Glutamatergic neuron (in vitro differentiated cells): ENCODE measurements at places on chromosomes 11 and 22. TPM values are rescaled to one million over a fixed set of nuclear protein-coding genes. Genes with fewer than 3 reads are reported as not detected.

DNA sequence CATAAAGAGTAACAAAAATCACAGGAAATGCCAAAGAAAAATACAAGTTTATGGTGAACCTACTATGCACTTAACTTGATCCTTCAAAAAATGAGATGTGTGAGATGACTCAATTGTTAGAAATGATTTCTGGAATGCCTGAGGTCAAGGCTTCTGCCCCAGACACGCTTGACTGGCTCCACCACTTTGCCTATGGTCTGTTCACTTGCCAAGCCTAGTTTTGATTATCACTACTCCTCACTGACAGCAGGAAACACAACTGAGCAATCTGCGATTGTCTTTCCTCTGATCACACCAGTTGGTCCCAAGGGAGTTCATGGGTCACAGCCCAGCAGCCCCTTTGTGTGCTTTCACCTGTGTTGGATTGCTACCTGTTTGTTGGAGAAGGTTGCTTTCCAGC, 20.6 kb upstream of the PRDM10 start:
- peaks cover 4% of the 10 kb centered on the region for H3K4me1 ChIP-seq
- no peaks in the 10 kb centered on the region for H3K36me3 ChIP-seq
- no peak overlapping the region for H3K27ac ChIP-seq
- H3K4me3 ChIP-seq: no peak overlapping the region
- H3K27me3 ChIP-seq: no peaks in the 10 kb centered on the region

DNA sequence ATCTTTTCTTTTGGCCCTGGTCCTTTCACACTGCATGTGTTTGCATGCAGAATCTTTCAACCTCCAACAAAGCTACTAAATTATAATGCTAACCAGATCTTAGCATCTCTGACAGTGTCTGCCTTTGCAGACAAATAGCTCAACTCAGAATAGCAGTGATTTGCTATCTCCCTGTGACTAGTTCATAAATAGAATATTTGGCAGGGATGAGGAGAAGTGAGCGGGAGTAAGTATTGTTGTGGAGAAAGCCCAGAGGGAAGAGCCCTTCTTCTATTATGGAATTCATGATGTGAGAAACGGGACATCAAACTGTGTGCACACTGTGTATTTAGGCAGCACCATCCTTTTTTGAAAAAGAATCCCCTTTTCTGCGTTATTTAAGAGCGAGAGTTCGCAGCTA, 288.0 kb upstream of the CHORDC1 start:
- H3K4me1 ChIP-seq: no peaks in the 10 kb centered on the region
- no peaks in the 10 kb centered on the region for H3K36me3 ChIP-seq
- no peak overlapping the region for H3K27ac ChIP-seq
- DNase-seq: no peak

- no peak for DNase-seq
- no peak overlapping the region for H3K27ac ChIP-seq
- no peaks in the 10 kb centered on the region for H3K4me1 ChIP-seq
- H3K36me3 ChIP-seq: no peaks in the 10 kb centered on the region
- no peak overlapping the region for H3K4me3 ChIP-seq
- H3K27me3 ChIP-seq: no peaks in the 10 kb centered on the region
Measured at GRCh38 chr11:49316180-49316579, 107.8 kb upstream of the FOLH1 start.

DNA sequence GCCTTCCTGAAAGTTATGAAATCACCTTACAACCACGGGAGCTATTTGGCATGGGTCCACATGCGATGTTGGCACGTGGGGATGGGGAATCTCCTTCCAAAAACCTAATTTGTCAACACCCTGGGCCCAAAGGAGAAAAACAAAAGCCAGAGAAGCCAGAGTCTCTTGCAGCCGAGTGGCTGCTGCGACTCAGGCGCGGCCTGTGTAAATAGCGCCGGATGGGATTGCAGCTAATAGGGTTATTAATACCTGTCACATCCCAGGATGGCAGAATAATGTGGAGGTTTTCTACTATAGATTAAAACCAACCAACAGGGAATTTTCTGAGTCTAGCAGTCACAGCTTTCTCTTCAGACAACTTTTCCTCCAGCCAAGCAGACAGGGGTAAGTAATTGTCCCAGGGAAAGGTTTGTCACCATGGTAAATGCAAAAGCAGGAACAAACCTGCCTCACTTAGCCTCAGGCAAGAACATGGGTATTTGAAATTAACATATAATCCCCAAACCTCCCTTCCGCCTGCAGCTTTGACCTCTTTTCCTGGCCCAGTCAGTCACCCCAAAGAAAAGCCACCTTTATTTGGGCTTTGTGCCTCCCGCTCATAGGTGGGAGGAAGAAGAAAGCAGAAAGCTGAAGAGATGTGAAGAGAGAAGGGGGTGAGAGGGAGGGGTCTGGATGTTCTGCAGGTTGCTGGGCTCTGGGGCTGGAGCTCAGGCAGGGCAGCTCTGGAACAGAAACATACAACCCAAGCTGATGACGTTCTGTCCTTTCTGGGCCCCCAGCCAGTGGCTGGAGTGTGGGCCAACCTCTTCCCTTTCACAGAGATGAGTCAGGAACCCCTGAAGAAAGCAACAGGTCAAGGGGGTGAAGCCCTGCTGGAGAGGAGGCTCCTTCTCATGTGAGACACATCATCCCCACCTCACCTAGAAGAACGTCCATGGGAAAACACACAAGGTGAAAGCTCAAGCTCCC, 376.5 kb downstream of the NXPE2 start:
- peaks cover 17% of the 10 kb centered on the region for H3K4me1 ChIP-seq
- H3K36me3 ChIP-seq: peaks cover 25% of the 10 kb centered on the region
- no peak overlapping the region for H3K4me3 ChIP-seq
- no peak for DNase-seq
- H3K27me3 ChIP-seq: no peaks in the 10 kb centered on the region

GRCh38 chr11:244376-244775, 7.6 kb downstream of the PSMD13 start:
- H3K4me3 ChIP-seq: no peak overlapping the region
- H3K27me3 ChIP-seq: no peaks in the 10 kb centered on the region
- no peaks in the 10 kb centered on the region for H3K36me3 ChIP-seq
- H3K4me1 ChIP-seq: no peaks in the 10 kb centered on the region
- no peak for DNase-seq
- H3K27ac ChIP-seq: no peak overlapping the region

DNA sequence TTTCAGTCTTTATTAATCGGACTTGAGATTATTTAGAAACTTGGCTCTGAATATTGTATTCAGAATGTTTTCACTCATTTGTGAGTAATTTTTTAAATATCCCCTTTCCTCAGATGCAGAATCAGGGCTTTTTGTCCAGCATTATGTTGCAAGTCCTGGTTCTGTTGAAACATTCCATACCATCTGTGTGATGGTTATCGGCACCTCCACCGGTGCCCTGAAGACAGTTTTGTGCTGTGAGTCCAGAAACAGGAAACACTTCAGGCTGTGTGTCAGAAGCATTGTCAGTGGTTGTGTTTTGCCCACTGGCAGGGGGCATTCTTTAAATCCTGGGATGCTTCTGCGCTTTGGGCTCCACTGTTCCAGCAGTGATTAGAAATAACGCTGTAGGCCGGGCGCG, 20.4 kb downstream of the CDPF1 start:
- H3K4me3 ChIP-seq: no peak overlapping the region
- H3K36me3 ChIP-seq: no peaks in the 10 kb centered on the region
- H3K27me3 ChIP-seq: peaks cover 5% of the 10 kb centered on the region
- peaks cover 5% of the 10 kb centered on the region for H3K4me1 ChIP-seq

DNA sequence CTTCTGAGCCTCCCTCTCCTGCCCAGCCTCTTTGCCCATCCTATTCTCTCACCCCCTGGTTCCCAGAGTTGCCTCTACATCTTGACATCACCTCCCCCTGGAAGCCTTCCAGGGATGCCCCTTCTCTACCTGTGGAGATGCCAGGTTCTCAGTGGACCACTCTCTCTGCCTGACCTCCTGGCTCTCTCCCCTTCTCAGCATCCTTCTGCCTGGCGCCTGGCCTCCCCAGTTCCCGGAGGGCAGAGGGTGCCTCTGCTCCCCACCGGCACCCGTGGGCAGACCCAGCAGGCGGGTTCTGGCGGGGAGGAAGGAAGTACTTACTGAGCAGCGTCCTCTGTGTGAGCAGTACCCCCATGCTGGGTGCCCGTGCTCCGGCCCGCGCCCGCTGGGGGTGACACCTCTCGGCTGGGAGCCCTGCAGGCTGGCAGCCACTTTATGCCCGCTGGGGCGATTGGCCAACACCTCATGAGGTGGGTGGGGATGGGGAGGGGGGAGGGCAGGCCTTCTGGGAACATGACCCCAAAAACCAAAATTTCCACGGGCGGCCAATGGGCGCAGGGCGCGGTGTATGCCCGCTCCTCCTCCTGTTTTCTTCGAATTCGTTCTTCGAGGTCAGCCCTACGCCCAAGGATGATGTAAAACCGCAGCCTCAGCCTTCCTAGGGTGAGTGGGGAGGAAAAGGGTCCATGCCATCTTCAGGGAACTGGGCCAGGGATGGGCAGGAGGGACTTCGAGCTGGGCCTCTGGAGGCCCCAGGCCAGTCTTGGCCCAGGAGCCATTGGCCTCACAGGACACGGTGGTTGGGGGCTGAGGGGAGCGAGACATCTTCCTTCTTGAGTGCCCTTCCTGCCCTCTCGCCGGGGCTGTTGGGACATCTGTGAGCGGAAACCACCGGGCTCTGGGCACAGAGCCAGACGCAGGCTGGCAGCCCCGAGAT, at the start of gene OSM:
TSS of gene OSM (minus strand) at position 407 of the 937 bp plus-strand sequence. CDS start at position 355, 52 bp downstream.
- H3K4me3 ChIP-seq: no peak within 1 kb of the TSS
- H3K4me1 ChIP-seq: peaks cover 2% of the 10 kb centered on the region
- no peak within 1 kb of the TSS for H3K27ac ChIP-seq
- H3K27me3 ChIP-seq: peaks cover 6% of the 10 kb centered on the region

DNA sequence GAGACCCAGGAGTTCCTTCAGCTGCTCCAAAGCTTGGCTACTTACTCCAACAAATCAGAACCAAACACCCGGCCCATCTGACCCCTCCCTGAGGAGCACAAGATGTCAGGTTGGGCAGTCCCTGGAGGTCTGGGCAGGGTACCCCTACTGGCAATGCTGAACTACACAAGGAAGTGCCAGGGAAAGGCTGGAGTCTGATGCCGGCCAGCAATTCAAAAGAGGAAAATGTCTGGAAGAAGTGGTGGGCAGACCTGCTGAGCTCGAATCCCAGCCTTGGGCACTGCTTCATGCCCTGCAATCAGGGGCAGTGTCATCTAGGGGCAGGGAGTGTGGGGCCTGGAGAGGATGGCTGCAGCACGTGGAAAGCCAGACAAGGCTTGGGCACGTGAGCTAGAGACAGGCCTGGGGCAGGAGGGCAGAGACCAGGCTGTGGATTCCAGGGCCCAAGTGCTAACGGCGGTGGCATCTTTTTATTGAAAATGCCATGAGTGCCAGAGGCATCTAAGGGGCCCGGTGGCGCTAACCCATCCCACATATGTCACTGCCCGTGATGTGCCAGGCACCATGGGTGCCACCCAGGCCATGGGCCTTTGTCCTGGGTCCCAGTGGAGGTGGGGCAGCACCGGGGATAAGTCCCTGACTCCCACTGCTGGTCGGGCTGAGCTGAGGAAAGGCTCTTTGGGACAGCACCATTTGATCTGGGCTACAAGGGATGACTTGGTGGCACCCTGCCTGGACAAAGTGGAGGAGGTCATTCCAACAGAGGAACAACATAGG, 97.9 kb upstream of the PITPNB start:
- peaks cover 21% of the 10 kb centered on the region for H3K27me3 ChIP-seq
- no peak overlapping the region for H3K4me3 ChIP-seq
- no peaks in the 10 kb centered on the region for H3K36me3 ChIP-seq
- H3K27ac ChIP-seq: no peak overlapping the region
- H3K4me1 ChIP-seq: peaks cover 28% of the 10 kb centered on the region

DNA sequence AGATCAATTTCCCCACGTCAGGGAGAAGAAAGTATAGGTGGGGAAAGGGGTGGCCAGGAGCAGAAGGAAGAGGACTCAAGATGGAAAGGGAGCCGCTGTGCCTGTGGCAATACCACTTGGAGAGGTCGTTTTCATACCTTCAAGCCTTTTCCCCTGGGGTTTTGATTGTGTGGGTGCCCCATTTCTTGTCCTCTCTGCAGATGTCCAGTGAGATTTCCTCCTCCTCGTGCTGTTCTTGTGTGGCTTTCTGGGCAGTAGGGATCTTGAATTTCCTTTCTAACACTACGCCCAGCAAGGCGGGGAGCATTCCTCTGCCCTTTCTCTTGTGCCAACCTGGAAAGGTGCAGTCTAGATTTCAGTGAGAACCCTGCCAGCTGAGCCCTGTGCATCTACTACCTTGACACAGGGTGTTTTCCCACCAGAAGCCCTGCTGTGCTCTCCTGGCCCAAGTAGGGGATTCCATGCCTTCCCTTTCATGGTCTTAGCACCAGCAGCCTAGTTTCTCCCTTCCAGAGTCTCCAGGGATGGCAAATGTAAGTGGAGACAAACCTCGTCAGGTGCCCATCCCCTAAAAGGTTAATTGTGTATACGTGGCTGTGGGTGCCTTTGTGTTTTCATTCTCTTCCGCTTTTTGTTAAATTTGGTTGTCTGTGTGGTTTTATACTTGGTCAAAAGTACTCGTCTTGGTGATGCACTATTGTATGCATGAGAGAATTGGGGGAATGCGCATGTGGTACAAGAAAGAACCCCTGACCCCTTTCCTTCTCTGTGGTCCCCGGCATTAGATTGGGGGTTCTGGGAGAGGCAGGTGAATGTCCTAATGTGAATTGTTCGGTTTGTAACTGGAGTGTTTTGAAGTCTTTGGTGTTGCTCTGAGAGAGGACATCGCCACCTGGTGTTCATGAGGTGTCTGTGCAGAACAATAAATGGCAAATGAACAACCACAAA, 71.4 kb upstream of the MPEG1 start:
- H3K27me3 ChIP-seq: peaks cover 3% of the 10 kb centered on the region
- no peaks in the 10 kb centered on the region for H3K4me1 ChIP-seq
- no peak overlapping the region for H3K27ac ChIP-seq
- peak; percentile 36 for DNase-seq

DNA sequence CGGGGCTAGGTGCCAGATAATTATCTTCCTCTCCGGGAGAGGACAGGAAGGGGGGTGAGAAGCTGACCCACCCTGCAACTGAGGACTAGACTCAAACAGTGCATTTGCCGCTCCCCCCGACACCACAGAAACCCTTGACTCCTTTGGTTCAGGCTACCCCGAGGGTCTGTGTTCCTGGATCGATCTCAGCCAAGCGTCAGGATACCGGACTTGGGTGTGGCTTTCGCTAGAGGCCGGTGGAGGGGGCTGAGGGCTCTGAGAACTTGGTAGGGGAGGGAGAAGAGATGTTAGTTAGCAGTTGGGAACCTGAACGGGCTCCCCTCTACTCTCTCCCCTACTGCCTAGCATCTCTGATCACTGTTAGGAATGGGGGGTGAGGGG, 840 bp downstream of the SEZ6L start:
- H3K27me3 ChIP-seq: peaks cover 11% of the 10 kb centered on the region
- no peaks in the 10 kb centered on the region for H3K36me3 ChIP-seq
- peaks cover 30% of the 10 kb centered on the region for H3K4me1 ChIP-seq
- H3K27ac ChIP-seq: peak overlapping the region; percentile 86
- peak overlapping the region; percentile 93 for H3K4me3 ChIP-seq

GRCh38 chr11:36126678-36127077, 162.5 kb downstream of the COMMD9 start:
- no peaks in the 10 kb centered on the region for H3K36me3 ChIP-seq
- peaks cover 17% of the 10 kb centered on the region for H3K4me1 ChIP-seq
- H3K27ac ChIP-seq: no peak overlapping the region
- H3K4me3 ChIP-seq: no peak overlapping the region

Gene CABP2
- total RNA-seq: not detected

Gene FXYD2
- total RNA-seq: 0.44 TPM

Gene WNT7B
- 0.37 TPM for total RNA-seq

Gene GLYATL1B
- not detected for total RNA-seq

Gene SMC1B
- total RNA-seq: not detected

Gene RAG2
- not detected for total RNA-seq

Gene DYNC2H1
- total RNA-seq: 9.7 TPM

Gene KCNQ1
- total RNA-seq: 0.44 TPM

Gene KCNK4
- 0.47 TPM for total RNA-seq
